ENCODE measurements at places on chromosomes 2 and 18.

DNA sequence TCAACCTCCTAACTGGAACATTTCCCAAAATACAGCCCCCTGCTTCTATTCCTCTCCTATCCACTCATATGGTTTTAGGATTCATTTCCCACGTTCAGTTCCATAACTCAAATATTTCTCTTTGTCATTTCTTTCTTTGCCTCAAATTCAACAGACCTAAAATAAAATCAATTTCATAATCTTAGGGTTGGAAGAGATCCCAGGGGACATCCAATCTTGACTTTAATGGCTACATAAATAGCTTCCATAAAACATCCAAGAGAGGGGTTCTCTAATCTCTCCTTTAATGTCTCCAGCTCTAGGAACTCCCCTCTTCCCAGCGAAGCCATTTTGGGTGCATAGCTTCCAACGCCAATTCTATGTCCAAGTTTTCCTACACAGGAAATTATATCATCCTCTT is 33.8 kb downstream of the RBKS start:
- no peak for DNase-seq

DNA sequence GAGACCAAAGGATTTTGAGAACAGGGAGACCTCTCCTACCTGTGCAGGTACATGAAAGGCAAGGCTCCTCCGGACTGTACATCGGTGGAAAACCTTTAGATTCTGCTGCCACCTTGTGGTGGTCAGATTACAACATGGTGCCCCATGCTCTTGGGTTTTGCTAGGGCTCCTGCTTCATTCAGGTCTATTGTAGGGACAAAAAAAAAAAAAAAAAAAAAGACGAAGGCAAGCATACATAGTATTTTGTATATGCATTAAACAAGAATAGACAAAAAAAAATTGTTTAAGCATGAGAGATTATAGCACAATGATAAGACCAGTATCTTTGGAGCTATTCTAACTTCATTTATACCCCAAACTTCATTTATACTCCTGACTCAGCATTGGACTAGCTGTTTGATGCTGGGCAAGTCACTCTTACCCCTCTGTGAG is 27.4 kb upstream of the SPR start:
- DNase-seq: peak; percentile 47

DNA sequence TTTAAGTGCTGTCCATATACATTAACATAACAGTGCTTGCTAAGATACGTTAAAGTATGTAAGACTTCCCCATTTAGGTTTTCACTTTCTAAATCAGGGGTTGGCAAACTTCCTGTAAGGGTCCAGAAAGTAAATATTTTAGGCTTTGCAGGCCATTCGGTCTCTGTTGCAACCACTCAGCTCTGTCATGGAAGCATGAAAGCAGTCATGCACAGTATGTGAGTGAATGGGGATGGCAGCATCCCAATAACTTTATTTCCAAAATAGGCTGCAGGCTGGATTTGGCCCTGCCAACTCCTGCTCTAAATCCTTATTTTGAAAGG is 128.7 kb downstream of the PLA2R1 start:
- no peak for DNase-seq

DNA sequence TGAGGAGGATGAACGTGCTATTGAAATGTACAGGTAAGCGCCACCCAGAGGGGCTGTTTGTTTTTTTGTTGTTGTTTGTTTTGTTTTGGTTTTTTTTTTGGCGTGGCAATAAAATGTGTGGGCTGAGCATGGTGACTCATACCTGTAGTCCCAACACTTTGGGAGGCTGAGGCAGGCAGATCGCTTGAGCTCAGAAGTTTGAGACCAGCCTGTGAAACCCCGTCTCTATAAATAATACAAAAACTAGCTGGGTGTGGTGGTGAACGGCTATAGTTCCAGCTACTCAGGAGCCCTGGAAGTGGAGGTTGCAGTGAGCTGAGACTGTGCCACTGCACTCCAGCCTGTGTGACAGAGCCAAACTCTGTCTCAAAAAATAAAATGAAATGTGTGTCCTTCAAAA is 6.2 kb downstream of the PDCL3 start:
- DNase-seq: no peak

- no peak for DNase-seq
These were observed 28.6 kb upstream of the NEMP2 start for GRCh38 chr2:190563109-190563508.

DNA sequence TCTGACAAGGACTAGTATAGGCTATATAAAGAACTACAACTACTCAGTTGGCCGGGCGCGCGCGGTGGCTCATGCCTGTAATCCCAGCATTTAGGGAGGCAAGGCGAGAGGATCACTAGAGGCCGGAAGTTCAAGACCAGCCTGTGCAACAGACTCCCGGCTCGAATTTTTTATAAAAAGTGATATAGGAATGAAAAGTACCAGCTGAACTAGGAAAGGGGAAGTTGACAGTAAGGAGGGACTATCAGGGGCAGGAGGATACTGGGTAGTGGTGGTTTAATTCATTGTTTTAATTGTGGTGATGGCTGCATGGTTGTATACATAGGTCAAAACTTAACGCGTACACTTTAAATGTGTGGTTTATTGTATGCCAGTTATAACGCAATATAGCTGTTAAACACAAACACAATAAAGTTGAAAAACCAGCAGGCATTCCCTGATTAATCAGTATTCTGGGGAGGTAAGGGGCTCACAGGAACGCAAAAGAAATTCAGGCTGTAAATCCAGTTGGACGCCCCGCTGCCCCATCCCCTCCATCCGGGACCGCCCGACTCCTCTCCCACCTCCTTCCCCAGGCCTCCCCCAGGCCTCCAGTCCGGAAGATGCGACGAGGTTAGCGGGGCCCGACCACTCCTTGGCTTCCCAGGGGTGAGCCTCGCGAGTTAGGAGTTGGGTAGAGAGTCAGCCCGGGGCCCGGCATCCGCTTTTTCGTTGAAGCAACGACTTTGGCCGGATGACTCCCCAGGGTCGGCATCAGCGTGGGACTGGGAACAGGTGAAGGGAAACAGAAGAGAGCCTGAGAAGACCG is 746 bp upstream of the POLR1B start:
- DNase-seq: peak; percentile 81

DNA sequence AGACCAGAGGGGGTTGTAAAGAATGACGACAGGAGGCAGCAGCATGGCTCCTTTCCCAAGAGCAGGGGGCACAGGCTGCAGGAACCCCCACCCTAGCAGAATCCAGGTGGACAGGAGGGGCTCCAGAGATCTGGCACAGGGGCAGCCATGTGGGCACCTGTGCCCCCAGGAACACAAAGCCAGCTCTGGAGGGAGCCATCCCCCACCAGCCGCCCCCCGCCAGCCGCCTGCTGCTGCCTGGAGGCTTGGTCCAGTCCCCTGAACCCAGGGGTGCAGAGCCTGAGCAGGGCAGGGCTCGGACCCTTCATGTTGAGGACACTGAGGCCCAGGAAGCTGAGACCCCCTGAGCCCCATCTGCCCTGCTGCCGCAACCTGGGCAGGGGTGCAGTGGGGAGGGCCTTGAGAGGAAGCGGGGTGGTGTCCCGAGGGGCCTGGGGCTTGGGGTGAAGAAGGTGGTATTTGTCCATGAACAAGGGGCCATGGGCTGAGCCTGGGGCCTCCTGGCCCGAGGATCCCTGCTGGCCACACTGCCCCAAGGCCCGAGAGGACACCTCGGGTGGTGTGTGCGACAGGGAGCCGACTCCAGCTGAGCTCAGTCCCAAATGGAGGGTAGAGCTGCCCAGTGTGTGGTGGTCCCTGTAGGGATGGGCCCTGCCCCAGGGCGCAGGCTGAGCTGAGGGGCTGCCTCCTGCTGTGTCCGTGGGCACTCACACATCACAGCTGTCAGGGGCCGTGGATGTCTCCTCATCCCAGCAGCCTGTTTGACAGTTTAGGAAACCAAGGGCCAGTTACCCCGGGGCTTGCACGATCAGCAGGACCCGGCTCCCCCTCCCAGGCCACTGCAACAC is 39.8 kb upstream of the SNED1 start:
- peak; percentile 7 for DNase-seq

DNA sequence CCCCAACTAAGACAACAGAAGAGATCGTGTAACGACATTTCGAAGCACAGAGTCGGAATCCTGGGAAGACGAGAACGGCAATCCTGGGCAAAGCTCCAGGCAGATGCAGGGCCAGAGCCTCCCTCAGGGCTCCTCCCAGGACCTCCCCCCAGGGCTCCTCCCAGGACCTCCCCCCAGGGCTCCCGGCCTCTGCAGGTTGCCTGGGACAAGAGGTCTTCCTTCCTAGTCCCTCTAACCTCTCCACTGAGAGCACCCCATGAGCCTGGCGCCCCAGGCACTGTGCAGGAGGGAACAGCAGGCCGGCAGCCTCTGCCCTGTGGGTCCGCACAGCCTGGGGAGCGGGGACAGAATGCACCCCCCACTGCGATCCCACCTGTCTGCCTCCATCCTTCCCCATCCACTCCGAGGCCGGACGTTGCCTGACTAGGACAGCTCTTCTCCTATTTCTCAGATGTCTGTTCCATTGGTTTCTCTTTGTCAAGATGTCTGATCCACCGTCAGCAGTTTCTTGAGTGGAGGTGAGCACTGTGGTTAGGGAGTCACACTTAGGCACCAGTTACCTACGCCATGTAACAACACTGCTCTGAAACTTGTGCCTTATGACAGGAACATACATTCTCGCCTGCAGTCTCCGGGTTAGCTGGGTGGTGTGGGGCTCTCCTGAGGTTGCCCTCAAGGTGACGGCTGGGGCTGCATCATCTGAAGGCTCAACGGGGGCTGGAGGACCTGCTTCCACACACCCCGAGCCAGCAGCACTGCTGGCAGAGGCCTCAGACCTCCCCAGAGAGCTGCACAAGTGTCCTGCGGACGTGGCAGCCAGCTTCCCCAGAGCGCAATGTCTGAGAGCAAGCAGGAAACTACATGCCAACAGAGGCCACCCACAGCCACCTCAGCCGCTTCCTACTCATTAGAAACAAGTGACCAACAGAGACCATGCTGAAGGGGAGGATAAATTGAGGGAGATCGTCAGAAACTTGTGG is 28.9 kb downstream of the ADI1 start:
- DNase-seq: no peak

GRCh38 chr18:22367303-22367702 is 50.4 kb downstream of the CTAGE1 start:
- no peak for DNase-seq

Data from HAP-1 (cell line).